ENCODE measurements at places on chromosomes 13 and 19. TPM values are rescaled to one million over a fixed set of nuclear protein-coding genes. Genes with fewer than 3 reads are reported as not detected.

The ZNF587B gene
- total RNA-seq, result 20.8 TPM

The LGALS14 gene
- not detected for total RNA-seq

DNA sequence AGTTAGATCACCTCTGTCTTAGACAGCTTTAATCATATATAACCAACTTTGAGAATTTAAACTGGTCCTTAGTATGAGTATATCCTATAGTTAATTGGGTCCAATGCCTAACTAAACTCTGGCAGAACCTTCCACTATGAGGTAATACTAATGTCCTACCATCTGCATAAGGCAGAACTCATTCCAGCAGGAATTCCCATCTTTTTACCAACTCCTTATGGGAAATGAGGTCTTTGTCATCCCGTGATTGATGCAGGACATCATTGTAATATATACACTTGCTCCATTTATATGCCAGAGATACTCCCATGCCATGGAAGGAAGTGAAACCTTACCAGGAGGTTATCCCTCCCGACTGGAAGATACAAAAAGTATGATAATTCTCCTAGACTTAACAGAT, 2.8 kb downstream of the KCTD4 start:
- DNase-seq, result no peak

DNA sequence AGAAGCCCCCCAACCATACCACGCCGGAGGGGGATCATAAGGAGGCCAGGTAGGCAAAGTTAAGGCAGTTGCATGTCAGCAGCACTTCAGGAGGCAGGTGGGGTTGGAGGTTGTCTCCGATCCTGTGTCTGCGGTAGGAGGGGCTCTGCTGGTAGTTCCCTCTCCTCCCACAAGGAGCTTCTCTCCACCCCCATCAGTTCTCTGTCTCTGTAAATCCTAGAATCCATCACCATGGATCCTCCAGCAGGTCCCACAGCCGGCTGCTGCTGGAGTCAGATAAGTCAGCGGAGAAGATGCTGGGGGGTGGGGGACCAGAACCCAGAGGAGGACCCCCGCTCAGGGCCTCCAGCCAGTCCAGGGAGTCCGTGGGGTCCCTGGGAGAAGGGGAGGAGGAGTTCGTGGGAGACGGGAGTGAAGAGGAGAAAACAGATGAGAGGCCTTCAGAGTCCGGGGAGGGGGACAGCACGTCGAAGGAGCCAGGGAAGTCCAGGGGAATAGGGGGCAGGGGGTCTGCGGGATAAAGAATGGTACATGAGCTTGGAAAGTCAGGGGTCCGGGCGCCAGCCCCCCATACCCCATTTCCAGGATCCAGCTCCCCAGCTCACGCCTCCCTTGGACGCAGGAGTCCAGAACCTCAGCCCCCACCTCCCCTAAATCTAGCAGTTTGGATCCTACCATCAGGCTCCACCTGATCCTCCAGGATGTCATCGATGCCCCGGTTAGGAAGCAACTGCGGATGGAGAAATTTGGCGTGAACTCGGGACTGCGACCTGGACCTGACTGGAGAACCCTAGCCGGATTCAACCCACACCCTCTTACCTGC, 6.3 kb downstream of the MAMSTR start:
- no peak for DNase-seq

GRCh38 chr19:18464646-18465045, 26.7 kb upstream of the ISYNA1 start:
- DNase-seq, result peak; percentile 77

GRCh38 chr13:32316028-32316339, 676 bp downstream of the BRCA2 start:
- DNase-seq, result no peak

The ZNF99 gene
- 0.41 TPM for total RNA-seq

- DNase-seq, result no peak
Measured at GRCh38 chr13:58704953-58705352, 1073.4 kb downstream of the PCDH17 start.

The CEACAM3 gene
- not detected for total RNA-seq

The DAZAP1 gene
- 43.6 TPM for total RNA-seq

- DNase-seq, result no peak
Measured at GRCh38 chr13:113766035-113766800, 7.2 kb downstream of the TMEM255B start.

- DNase-seq, result no peak
Measured at GRCh38 chr19:771332-771785, 20.4 kb downstream of the MISP start.

- no peak for DNase-seq
Measured at GRCh38 chr19:4115818-4116385, 8.0 kb downstream of the MAP2K2 start.

DNA sequence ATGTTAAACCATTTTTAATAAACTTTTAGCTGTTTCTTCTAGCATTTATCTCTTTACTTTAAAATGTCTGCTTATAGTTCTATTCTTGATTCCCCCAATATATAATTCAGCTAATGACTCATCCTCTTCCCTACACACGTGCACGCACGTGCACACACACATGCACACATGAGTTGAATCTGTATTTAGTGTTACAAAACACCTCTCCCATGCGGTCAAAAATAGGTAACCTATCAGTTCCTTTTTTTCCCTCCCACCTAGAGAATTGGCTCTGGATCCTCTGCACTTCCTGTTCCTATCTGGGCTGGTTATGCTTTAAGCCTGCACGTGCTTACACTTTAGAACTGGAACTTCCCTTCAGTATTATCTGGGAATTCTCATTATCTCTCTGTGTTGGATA, 144.1 kb downstream of the PAN3 start:
- no peak for DNase-seq

Measured in frontal cortex (tissue), 4 donors.